Stimulated activated CD4-positive, alpha-beta T cell treated with anti-CD3 and anti-CD28 coated beads, TNF-alpha, amount 100 ng/mL, for 4 hours (primary cell): ENCODE measurements at places on chromosomes 7 and 10.

GRCh38 chr10:115826396-115826795 is 446.6 kb downstream of the GFRA1 start:
- DNase-seq = no peak

- no peak for DNase-seq
These were observed 6.3 kb downstream of the C10orf67 start for GRCh38 chr10:23338155-23338828.

GRCh38 chr7:75725306-75725705 is 13.4 kb downstream of the HIP1 start:
- no peak for DNase-seq

DNA sequence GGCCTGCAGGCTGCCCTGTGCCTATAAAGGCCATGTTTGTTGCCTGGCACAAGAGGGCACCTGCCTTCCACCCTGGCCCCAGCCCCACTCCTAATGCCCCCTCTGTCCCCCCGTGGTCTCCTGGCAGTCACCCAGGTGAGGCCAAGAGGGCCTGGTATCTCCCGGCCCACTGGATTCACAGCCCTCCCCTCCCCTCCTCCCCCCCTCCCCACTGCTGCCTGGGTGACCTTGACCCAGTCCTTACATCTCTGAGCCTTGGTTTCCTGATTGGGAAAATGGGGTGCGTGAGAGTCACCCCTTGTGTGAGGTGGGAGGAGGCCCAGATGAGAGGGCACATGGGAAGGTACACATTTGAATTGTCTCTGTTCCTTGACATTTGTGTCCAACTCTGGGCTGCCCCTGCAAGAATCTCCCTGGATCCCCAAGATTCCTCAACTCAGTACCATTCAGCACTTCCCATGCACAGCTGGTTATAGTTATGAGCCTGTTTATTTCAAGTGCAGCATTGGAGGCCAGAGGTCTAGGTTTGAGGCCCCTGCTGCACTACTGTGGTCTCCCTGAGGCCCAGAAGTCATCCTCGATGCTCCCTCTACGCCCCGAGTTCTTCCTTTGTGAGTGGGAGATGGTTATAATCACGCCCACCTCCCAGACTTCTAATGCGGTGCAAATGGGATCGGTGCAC is 58.9 kb downstream of the TMEM270 start:
- no peak for DNase-seq

GRCh38 chr10:125261491-125262186 is 101.3 kb upstream of the CTBP2 start:
- no peak for DNase-seq

GRCh38 chr7:111083413-111083812 is 7.5 kb upstream of the LRRN3 start:
- DNase-seq = peak; percentile 29

GRCh38 chr7:155603205-155603857 is 41.1 kb upstream of the RBM33 start:
- no peak for DNase-seq

- no peak for DNase-seq
These were observed 22.7 kb downstream of the OGDHL start for GRCh38 chr10:49739426-49739825.

- DNase-seq = peak; percentile 9
These were observed 228.7 kb upstream of the KLF6 start for GRCh38 chr10:4013651-4014121.

- no peak for DNase-seq
These were observed 36.7 kb downstream of the CLEC2L start for GRCh38 chr7:139560199-139560598.

DNA sequence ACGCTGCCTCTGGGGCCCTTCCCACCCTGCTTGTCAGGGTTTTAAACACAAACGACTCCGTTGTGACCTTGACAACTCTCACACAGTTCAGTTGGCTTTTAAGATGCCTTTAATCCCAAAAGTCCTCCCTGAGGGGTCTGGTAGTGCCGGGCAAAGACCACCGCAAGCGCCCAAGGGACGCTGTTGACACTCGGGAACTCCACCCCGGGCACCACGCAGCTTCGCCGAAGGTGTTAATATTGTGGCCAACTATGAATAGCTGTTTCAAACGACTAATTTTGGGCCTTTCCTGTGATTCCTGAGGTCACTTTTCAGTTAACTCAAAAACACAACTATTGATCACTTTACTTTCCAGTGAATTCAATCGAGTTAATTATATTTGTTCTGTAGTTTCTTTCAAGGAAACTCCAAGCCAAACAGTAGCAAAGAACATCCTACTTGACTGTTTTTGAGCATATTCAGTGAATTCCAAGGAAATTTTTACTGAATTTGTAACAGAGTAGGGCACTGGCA is 958 bp upstream of the ESYT2 start:
- DNase-seq = no peak

DNA sequence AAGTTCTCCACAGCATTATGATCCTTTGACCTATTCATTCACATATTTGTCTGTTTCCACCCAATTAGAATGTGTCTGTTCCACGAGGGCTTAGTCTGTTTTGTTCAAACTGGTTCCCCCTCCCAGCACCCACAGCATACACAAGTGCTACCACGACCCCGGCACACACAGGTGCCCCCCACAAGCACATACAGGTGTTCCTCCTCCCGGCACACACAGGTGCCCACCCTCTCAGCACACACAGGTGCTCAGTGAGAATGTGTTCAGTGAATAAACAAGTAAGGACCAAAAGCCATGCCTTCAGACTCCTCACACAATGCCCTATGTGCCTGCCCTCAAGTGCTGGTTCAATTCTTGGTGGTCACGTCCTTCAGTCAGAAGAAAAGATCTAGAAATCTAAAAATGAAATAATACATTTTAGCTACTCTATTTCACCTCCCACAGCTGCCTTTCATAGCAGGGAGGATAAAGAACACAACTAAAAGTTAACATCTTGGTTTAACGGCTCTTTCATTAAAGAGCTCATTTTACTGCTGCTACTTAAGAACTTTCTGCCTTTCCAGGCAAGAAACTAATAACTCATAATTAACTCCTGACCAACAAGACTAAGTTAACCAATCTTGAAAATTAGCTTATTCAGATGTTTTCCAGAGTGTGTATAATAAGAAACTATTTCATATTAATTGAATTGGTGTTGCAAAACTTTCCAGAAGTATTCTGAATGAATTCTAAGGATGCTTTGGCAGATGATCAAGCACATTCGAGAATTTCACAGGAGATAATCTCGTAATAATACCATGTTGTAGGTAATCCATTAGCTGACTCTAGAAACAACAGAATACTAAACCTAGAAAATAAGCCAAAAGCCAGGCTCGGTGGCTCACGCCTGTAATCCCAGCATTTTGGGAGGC is 2.3 kb downstream of the DNMBP start:
- DNase-seq = no peak

GRCh38 chr7:3143869-3144775 is 100.5 kb upstream of the CARD11 start:
- no peak for DNase-seq

DNA sequence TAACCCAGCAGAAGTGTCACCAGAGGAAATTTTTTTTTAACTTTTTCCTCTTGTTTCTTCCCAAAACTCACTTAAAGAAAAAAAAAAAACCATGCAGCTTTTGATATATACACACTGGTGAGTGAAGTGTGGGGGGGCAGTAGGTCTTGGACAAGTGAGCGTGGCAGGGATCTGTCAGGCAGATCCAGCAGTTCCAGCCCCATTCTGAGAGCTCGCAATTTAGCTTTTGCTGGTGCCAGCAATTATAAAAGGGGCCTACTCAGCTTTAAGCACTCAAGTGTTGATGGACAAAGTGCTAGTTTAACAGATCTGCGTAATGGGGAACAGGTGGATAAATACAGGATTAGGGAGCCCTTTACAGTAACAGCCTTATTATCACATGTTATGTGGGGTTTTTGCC is 619.2 kb upstream of the GALNT17 start:
- no peak for DNase-seq

GRCh38 chr7:105734233-105734632 is 142.2 kb downstream of the ATXN7L1 start:
- DNase-seq = no peak

DNA sequence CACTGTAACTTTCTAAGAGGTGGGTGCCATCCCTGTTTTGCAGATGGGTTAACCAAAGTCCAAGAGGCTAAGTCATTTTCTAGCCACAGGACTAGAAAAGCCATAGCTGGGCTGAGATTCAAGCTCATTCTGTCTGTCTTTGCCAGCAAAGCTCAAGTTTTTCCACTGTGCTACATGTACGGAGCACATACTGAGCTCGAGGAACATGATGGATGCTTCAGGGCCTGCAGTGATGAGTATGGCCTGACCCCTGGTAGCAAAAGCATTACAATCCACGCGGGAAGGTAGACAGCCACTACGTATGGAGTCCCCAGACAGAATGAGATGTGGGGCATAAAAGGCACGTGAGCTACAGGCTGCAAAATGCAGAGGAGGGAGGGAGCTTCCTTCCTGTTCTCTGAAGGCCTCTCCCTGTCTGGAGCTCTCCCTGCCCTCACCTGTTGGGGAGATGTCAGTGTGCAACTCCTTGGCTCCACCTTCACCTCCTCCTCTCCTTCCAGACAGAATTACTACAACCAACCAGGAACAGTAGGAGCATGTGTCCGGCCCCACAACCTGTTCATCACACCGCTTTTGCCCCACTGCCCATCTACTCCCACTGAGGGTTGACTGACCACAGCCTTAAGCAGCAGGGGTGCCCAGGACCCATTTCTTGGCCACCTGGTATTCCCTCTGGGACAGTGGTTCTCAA is 16.4 kb downstream of the ITPRIP start:
- DNase-seq = no peak

DNA sequence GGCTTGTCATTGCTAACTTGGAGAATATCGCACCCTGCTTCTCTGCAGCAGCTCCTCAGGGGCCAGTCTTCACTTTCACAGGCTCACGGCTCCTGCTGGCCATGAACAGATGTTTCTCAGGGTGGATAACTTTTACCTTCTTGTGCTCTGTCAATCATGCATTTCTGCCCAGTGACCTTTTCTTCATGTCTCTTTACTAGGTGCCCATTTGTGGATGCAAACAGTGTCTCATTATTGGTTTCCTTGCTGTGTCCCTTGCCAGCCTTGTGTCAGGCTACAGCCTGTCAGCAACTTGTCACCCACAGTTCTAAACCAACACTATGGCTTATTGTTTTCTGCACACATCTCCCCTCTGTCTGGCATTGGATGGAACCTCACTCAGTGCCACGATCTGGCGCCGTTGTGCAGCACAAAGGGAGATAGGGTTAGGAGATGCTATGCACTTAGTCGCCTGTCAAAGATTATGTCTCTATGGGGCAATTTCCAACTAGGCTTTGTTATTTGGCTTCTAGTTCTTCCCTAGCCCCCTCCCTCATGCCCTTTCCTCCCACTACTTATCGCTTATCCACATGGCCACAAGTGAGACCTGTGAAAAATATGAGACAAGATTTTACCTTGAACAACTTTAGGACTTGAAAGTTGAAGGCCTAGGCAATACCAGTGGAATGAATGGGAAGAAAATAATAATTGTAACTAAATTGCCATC is 45.7 kb upstream of the NXPH1 start:
- no peak for DNase-seq

DNA sequence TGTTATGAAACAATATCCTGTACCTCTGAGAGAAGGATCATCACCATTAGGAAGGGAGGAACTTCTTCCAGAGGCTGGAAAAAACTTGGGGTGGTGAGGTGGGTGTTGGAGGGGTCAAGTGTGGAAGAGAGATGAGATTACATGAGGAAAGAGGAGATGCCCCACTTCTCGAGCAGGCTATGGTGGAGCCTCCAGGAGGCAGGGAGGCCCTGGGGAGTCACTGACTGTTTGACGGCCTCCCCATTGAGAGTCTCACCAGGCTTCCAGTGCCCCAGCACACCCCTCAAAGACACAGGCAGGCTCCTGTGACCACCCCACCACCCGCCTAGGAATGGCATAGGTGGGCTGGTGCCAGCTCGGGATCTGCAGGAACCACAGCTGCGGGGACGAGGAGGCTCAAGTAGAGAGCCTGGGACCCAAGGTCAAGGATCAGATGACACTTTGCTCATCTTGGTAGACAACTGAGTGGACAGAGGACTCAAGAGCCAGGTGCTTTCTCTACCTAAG is 185.3 kb upstream of the GDF10 start:
- no peak for DNase-seq

- no peak for DNase-seq
These were observed 48.4 kb upstream of the ARHGAP21 start for GRCh38 chr10:24771943-24772694.

DNA sequence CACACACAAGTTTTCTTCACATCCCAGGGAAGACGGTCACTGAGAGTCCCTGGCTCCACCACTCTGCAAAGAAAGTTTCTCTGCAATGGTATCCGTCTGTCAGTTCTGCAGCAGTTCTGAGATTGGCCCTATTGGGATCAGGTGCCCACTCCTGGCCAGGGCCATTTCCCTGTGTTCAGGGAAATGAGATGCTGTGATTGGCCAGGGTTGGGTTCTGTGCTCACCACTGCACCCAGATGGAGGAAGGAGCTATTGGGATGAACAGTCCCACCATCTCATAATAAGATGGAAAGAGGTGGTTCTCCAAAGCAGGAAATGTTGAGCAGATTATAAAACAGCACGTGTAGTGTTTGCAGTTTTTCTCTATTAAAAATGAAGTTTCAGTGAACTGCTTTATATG is 13.3 kb upstream of the PIP4K2A start:
- no peak for DNase-seq

- no peak for DNase-seq
These were observed 139.5 kb downstream of the MAPK8 start for GRCh38 chr10:48445932-48446331.

- DNase-seq = no peak
These were observed 153.5 kb upstream of the LYZL1 start for GRCh38 chr10:29135337-29135736.

GRCh38 chr7:47095946-47096345 is 486.0 kb downstream of the TNS3 start:
- no peak for DNase-seq

DNA sequence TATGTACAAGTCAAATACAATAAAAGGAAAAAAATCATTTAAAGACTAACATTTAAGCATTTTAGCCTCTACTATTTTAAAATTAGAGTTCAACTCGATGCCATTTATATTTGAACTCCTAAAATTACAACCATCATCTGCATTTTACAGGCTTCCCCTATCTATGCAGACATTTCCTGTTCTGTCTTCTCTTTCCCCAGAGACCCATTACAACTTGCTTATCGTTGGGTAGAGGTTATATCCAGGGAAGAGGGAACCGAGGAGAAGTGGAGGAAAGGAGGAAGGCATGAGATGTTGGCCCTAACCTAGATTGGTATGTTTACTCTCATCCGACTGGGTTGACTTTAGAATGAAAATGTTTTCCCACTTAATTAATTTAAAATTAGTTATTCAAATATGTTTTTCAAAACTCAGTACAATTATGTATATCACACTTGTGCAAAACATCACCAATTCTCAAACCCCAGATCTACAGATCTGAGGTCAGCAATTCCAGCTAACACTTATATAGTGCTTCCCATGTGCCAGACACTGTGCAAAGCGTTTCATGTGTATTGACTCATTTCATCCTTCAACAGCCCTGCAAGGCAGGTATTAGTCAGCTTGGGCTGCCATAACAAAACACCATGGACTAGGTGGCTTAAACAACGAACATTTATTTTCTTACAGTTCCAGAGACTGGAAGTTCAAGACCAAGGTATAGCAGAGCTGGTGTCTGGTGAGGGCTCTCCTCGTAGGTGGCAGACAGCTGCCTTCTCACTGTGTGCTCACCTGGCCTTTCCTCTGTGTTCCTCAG is 27.3 kb upstream of the HERPUD2 start:
- no peak for DNase-seq
